ENCODE measurements at places on chromosomes 2 and 18.

DNA sequence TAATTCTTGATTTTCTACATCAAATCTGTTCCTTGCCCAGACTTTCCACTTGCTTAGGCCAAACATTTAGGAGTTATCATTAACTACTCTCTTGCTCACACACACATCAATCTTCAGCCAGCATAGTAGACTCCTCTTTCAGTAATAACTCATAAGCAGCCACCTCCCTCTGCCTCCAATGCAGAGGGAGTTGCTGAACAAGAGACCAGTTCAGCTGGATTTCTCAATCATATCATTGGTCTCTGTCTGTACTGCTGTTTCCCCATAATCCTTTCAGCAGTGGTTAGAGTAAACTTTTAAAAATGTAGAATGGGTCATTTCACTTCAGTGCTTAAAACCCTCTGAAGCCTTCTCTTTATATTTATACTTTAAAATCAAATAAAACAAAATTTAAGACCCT, 112.9 kb downstream of the SLC39A10 start:
- DNase-seq = no peak

- no peak for DNase-seq
Measured at GRCh38 chr2:228224410-228224809, 42.9 kb upstream of the SPHKAP start.

GRCh38 chr2:189293164-189293563, 113.6 kb upstream of the COL5A2 start:
- no peak for DNase-seq

GRCh38 chr2:233686928-233687327, 5.2 kb downstream of the UGT1A7 start:
- no peak for DNase-seq

DNA sequence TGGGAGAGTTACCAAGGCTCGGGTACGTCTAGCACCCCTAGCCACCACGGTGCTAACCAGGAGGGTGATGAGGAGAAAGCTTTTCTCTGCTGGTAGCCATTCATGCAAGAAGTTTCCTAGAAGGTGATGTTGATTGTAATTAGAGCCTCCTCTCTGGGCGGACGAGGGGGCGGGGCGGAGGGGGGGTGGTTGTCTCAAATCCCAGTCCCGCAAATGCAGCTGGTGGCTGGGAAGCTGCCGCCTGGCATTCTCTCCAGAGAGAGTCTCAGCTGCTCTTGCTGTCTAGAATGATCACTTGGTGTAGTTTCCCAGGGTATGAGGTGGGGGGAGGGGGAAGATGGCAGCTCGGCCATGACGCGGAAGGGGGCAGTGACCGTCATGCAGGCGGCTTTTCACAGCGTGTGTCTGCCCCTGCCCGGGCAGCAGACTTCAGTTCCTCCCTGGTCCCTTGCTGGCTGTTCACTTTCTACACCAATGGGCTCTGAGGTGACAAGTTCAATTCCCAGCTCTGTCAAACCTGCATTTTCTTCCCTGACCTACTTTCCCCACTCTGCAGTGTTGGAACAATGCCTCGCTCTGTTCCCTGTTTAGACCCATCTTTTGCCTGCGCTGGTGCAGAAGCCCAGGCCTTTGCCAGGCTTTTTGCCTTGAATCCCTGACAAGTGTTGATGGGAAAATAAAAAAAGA, 61.5 kb upstream of the KLF7 start:
- DNase-seq = no peak

DNA sequence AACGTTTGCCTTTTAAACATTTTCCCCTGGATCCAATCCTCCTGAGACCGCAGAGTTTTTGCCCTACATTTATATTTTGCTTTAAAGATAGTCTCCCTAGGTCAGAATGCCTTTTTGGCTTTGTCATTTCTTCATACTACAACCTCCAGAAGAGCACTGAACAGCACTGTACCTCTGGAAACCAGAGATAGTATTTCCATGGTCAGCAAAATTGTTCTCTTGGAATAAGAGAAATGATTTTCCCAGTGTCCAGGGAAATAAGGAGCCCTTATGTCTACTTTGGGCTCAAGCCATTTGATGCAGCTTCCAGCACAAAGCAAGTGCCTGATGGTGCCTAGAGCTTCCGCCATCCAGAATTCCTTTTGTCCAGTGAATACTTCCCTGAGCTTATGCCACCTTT, 75.5 kb upstream of the SP5 start:
- DNase-seq = no peak

DNA sequence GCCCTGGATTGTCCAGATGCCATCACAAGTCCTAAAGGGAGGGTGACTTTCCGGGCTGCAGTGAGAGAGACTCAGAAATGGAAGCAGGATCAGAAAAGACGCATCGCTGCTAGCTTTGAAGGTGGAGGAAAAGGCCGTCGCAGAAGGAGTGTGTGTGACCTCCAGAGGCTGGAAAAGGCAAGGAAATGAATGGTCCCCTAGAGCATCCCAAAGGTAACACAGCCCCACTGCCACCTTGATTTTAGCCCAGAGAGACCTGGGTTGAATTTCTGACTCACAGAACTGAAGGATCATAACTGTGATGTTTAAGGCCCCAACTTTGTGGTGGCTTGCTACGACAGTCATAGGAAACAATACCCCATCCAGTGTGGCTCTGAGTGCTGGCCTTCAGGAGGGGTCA, 8.6 kb upstream of the NCK2 start:
- no peak for DNase-seq

DNA sequence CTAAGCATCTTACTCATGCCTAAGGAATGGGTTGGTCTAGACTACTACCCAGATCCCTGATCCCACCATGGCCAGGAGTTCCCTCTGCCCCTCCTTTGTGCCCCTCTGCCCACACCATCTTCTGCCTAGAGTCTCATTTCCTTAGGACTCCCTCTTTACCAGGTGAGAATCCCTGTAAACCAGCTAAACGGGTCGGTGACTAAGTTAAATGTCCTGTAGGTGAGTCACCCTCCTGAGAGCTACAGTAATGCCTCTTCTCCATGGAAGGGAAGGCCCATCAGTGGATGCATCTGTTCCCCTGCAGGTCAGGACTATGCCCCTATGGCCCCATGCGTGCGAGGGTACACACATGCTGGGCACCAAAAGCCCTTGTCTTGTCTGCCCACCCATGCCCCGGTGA, 25.4 kb downstream of the PTGR3 start:
- DNase-seq = no peak

- no peak for DNase-seq
Measured at GRCh38 chr2:64609942-64610281, 43.8 kb downstream of the SERTAD2 start.

GRCh38 chr2:6993936-6994335, 76.7 kb downstream of the RNF144A start:
- no peak for DNase-seq

DNA sequence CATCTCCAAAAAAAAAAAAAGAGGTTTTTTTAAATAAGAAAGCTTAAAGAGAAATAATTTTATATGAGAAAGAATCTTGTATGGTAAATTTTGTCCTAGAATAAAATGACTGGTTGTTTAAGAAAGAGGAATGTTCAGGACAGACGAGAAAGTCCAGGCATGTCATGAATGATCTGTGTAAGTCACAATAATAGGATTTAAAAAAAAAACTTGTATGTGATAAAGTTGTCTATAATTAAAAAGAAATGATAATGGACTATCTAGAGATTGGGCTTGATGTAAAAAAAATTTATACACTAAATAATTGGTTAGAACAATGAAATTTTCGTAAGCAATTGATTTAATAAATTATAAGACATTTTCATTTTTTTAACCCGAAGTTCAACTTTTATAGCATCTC, 71.7 kb upstream of the ABCA12 start:
- DNase-seq = no peak

DNA sequence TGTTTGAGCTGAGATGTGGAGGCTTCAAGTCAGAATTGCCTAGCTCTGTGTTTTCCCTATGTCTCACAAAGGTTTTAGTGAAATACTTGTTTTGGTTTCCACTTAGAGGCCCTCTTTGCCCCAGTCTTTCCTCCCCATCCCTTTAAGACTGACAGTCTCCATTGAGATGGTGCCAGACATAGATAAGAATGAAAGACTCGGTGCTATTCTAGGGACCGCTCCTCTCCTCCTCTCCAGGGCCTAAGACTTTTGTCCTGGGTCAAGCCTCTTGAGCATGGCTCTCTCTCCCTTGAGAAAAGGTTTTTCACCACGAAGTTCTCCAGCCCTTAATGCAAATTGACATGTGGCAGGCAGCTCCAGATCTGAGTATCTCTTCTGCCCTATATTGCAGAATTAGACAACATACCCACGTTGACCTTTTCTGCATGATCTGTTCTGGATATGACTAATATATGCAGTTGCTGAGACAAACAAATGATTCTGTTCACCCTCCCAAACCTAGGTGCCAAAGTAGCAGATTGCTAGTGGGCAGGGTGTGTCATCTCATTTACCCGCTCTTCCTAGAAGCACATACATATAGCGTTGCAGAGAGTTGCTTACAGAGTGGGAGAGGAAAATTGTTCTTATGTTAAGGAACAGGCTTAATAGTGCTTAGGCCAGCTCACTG, 47.5 kb upstream of the ACSL3 start:
- no peak for DNase-seq

DNA sequence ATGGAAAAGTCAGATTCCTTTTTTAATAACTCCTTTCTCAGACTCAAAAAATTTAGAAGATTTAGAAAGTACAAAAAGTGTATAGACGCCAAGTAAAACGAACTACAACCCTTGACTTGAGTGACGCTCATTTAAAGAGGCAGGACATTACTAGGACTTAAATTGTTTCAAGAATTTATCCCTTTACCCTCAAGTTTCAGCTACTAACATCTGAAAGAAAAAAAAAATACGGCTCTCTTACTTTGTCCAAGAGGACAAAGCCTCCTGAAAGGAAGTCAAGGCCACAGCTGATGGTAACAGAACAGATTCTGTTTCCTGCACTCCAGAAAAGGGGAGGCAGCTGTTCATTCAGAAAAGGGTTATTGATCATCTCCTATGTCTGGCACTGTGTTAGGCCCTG, 57.6 kb upstream of the PKDCC start:
- no peak for DNase-seq

- no peak for DNase-seq
Measured at GRCh38 chr18:67211646-67212045, 304.9 kb downstream of the DSEL start.

- DNase-seq = no peak
Measured at GRCh38 chr2:151904807-151905206, 76.6 kb upstream of the ARL5A start.

DNA sequence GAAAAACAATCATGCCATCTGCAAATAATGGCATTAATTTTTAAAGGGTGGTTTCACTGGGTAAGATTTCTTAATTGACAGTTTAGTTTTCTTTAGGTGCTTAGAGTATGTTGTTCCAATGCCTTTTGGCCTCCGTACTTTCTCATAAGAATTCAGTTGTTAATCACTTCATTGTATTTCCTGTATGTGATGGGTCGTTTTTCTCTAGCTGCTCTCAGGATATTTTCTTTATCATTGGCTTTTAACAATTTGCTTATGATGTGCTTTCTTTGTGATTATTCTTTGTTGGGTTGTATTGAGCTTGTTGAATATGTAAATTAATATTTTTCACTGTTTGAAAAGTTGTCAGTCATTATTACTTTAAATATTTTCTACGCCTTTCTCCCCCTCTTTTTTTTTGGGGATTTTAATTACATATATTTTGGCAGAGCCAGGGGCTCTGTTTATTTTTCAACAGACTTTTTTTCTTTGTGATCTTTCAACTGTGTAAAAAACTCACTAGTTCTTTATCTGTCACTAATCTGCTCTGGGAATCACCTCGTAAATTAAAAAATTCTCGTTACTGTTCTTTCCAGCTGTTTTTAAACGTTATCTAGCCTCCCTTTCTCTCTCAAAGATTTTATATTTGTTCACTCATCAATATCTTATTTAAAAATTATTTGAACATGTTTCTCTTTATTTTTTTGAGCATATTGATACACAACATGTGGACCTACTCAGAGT, 56.2 kb upstream of the IL1R1 start:
- DNase-seq = no peak

- no peak for DNase-seq
Measured at GRCh38 chr2:37523814-37524362, 147.6 kb downstream of the CDC42EP3 start.

- DNase-seq = no peak
Measured at GRCh38 chr2:16334886-16335603, 330.6 kb downstream of the CYRIA start.

DNA sequence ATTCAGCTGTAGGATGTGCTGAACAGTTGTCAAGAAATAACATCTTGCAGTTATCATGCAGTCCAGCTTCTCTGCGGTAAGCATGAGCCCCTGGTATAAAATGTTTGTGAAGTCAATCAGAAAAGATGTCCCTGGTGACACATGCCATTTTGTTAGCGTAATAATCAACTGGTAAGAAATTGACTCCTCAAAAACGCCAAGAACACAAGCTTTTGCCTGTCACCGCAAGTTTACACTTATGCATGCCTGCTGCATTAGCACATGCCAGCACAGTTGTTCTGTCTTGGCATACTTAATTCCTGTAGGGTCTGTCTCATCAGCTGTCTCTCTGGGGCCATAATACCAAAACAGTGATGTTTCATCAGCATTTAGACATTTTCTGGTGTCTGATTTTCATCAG, 524.8 kb upstream of the DSEL start:
- DNase-seq = no peak

DNA sequence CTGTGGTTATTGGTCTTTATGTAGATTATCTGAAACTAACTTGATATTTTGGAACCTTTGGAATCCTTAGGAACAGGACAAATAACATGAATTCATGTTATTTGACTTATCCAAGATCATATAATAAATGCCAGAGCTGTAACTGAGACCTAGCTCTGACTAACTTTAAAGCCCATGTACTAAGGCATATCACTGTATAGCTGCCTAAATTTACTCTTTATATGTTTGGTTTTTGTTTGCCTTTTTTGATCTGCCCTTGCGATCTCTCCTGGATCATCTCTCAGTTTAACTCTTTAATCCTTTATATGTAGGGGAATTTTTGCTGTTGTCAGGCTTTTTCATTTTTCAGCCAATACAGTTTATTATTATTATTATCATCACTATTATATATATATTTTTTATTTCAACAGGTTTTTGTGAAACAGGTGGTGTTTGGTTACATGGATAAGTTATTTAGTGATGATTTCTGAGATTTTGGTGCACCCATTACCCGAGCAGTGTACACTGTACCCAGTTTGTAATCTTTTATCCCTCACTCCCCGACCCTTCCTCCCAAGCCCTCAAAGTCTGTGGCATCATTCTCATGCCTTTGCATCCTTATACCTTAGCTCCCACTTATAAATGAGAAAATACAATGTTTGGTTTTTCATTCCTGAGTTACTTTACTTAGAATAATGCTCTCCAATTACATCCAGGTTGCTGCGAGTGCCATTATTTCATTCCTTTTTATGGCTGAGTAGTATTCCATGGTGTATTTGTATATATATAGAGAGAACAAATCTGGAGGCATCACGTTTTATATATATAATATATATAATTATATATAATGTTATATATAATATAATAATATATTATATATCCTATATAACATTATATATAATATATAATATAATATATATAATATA, 48.9 kb downstream of the APLF start:
- DNase-seq = no peak

DNA sequence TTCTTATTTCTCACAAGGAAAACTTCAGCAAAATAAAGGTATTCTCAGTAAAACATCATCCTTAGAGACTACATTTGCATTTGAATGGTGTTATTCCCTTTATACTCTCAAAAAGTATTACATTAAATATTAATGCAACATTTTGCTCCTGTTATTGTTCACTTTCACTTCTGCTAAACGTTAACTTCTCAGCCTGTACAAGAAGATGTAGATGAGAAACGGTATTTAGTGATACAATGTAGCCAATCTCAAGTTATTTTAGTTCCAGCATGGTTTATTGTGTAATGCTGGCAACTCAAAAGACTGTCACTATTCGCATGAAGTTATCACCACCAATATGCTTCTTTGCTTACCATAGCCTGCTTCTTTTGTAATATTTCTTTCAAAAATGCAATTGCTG, 514.1 kb downstream of the CPS1 start:
- DNase-seq = no peak
